ENCODE measurements at places on chromosomes 2 and 18.

GRCh38 chr2:197606180-197606579 is 69.2 kb downstream of the RFTN2 start:
- DNase-seq = no peak

- DNase-seq = no peak
Measured at GRCh38 chr2:238281826-238282480, 6.5 kb downstream of the PER2 start.

DNA sequence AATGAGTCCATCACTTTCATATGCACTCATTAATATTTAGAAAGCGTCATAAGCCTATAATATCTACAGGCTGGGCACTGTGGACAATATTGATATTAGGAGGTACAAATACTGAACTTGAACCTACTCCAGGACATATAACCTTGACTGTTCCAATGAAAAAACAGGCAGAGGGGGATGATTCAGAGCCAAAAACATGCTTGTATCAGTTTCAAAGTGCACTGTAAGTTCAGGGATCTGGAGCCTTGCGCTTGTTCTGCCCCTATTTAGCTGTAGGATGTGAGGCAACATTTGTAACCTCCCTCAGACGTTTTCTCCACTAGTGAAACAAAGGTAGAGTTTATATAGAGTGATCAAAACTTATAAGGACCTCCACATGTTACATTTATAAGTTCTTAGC is 246.1 kb upstream of the GYPC start:
- DNase-seq = no peak

- DNase-seq = no peak
Measured at GRCh38 chr18:43013486-43013885, 102.0 kb downstream of the RIT2 start.

DNA sequence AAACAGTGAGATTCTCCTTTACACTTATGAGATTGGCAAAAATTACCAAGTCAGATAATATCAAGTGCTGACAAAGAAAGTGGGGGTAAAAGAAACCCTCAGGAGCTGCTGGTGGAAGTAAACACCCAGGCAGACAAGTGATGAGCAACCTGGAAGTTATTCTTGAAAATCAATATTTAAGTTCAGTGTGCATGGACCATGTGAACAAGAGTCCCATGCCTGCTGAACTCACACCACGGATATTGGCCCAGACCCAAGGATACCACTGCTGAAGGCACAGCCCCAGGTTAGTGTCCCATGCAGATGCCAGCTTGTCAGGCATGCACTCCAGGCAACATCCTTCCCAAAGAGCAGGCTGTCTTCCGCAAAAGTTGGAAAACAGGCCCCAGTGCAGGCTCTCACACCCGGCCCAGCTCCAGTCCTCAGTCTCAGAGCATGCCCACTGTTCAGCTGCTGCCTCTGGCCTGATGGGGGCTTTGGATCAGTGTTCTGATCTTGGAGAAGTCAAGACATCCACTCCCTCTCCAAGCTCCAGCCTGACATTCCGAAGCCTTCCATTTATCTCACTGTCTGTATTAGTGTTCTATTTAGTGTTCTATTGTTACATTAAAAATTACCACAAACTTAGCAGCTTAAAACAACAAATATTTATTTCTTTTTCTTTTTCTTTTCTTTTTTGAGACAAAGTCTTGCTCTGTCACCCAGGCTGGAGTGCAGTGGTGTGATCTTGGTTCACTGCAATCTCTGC is 70.0 kb downstream of the HS1BP3 start:
- no peak for DNase-seq

DNA sequence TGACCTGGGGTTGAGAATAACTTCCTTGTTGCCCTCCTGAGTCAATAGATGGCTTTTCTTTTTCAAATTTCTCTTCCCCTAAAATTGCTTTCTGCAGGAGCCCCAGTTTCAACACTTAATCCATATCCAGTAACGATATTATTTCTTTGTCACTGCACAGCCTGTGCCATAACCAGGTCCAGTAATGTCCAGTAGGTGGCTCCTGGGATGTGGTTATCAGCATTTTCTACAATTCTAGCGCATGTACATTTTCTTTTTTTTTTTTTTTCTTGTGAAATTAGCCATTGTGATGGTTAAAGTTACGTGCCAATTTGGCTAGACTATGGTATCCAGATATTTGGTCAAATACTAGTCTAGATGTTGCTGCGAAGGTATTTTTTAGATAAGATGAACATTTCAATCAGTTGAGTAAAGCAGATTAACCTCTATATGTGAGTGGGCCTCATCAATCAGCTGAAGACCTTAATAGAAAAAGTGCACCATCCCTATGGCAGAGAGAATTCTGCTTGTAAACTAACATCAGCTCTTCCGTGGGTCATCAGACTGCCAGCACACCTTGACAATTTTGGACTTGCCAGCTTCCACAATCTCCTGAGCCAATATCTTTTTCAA is 72.9 kb upstream of the SCG2 start:
- DNase-seq = no peak

- no peak for DNase-seq
Measured at GRCh38 chr2:150133623-150134022, 353.8 kb downstream of the RND3 start.

GRCh38 chr2:228658998-228659397 is 477.5 kb upstream of the SPHKAP start:
- DNase-seq = no peak

- no peak for DNase-seq
Measured at GRCh38 chr2:127670055-127670956, 5.0 kb downstream of the LIMS2 start.

DNA sequence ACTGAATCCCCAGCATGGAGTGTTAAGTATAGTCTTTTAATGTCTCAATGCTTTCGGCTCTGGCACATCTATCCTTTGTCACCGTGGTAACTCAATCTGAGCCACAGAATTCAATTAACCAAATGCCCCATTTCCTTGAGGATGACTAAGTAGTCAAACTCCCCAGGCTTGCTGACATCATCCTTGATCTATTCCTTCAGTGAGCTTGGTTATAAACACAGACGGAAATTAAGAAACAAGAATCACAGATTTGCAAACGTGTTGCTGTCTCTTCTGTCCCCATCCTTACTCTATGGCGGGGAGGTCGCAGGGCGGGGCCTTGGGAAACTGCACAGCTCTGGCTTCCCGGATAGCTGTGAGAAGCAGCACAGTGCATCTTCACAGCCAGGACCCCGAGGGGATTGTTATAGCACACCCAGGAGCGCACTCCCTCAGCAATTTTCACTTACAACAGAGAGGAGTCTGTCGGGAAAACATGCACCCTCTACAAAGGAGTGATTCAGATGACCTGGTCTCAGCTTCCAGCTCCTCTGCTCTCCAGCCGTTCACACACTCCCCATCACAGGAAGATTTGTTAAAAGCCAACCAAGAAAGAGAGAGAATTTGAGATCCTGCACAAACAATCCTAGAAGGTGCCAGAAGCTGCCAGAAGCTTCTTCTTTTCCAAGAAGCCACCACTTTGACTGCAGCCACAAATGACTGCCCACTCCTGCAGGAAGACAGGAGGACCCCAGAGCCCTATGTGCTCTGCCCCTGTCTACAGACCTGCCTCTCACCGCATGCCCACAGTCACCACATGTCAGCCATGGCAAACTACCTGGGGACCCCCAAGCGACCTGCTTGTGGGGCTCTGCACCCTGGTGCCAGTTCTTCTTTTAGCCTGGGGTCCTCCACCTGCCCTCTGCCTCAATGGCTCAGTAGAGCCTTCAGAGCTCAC is 44.9 kb upstream of the YWHAQ start:
- DNase-seq = no peak

Data from effector memory CD8-positive, alpha-beta T cell (primary cell).